ENCODE measurements at places on chromosomes 11 and 22. TPM values are rescaled to one million over a fixed set of nuclear protein-coding genes. Genes with fewer than 3 reads are reported as not detected.

CWC15 gene
- 55.5 TPM for total RNA-seq

P2RX6 gene
- 22.0 TPM for total RNA-seq

SAAL1 gene
- 19.6 TPM for total RNA-seq

TMEM121B gene
- 0.61 TPM for total RNA-seq

GRCh38 chr11:41486424-41486823 lies 27.0 kb upstream of the LRRC4C start:
- no peak for DNase-seq

DNA sequence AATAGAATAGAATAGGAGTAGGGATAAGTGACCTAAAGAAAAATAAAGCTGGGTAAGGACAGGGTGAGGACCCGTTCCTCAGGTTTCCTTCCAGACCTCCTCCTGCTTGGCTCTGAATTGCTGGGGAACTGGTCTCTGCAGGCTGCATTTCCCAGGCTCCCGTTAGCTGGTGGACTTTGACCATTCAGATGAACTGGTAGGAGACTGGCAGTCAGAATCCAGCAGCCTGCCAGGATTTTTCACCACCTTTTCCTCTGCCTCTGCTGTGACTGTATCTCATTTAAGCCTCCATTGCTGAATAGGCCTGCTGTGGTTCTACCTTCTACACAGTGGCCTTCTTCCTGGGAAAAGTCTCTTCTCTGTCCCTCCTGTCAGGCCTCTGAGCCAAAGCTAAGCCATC lies 24.6 kb upstream of the SMPD1 start:
- DNase-seq: no peak

GRCh38 chr11:64359712-64360445 lies 917 bp downstream of the RPS6KA4 start:
- DNase-seq: peak; percentile 29

- DNase-seq: no peak
Observed at GRCh38 chr11:16853859-16854258, 115.4 kb downstream of the C11orf58 start.

- no peak for DNase-seq
Observed at GRCh38 chr11:80621871-80622270, 1181.0 kb upstream of the TENM4 start.

DNA sequence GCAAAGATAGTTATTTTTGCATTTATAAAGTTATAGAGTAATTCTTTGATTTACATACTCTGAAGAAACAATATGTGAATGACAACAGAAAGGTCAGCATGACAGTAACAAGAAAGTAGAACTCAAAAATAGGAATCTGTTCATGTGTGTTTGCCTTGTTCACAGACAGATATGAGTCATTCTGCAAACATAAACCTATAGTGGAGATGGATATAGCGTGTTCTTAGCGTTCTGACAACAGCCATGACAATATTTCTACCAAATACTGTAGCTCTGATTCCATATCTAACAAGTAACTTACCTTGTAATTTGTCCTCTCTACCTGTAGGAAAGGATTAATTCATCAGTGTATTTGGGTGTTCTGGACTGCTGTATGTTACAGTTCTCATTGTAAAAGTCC lies 208.5 kb upstream of the MTMR2 start:
- no peak for DNase-seq

GRCh38 chr11:119316016-119316728 lies 758 bp downstream of the MCAM start:
- no peak for DNase-seq

- DNase-seq: peak; percentile 74
Observed at GRCh38 chr11:450809-451451, 851 bp downstream of the PTDSS2 start.

- peak; percentile 5 for DNase-seq
Observed at GRCh38 chr22:49400941-49401598, 426.6 kb downstream of the BRD1 start.

GRCh38 chr22:36036167-36036624 lies 7.6 kb upstream of the RBFOX2 start:
- DNase-seq: no peak

GRCh38 chr11:120091701-120092100 lies 46.2 kb downstream of the TRIM29 start:
- DNase-seq: no peak

DNA sequence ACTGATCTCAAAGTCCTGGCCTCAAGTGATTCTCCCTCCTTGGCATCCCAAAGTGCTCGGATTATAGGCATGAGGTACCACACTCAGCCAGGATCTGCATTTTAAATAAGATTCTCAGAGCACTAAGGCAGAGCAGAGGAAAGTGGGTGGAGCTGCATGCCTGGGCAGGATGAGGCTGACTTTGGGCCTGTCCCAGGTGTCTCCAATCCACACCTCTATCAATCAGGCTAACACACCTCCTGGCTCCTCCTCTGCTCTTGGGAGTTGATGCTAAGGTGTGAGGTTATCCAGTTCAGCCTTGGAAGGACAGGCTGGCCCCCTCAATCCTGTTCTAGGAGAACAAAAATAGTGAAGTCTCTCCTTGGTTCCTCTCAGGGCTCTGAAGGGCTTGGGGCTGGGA lies 30.2 kb upstream of the P2RY2 start:
- no peak for DNase-seq

GRCh38 chr11:87198266-87198881 lies 160.6 kb downstream of the TMEM135 start:
- no peak for DNase-seq

DNA sequence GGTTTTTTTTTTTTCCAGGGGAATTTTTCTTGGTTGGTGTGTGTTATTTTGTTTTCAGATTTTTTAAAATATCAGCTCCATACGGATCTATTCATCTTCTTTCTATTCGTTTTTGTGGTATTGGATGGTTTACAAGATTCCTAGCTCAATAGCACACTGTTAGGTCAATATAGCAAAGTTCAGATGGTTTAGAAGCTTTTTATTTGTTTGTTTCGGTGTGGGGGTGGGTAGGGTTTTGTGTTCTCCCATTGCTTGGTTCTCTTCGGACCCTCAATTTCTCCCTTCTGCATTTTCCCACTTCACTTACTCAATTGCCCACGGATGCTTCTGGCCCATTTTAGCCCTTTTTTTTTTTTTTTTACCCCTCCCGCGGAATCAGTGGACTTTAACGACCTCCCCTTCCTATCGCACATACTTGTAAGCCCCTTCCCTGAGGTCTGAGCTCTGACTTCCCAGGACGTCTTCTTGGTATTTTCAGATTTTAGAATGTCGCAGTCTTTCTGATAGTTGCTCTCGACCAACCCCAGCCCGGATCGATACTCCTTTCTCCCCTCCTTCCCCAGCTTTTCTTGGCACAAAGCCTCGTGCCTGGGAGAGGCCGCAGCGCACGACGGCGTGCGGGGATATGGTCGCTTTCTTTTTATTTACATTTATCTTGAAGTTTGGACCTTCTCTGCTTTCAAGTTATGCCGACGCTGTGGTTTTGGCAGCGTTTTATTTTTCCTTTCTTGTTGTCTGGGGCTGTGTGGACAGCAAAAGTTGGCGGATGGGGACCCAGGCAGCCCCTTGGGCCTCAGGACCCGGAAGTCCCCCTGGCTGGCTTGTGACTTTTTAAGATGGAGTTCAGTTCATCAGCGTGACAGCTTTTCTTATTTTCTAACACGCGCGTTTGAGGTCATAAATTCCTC lies 4.4 kb upstream of the SPDYC start:
- peak; percentile 59 for DNase-seq

GRCh38 chr11:7654195-7654705 lies 19.1 kb downstream of the CYB5R2 start:
- DNase-seq: no peak

DNA sequence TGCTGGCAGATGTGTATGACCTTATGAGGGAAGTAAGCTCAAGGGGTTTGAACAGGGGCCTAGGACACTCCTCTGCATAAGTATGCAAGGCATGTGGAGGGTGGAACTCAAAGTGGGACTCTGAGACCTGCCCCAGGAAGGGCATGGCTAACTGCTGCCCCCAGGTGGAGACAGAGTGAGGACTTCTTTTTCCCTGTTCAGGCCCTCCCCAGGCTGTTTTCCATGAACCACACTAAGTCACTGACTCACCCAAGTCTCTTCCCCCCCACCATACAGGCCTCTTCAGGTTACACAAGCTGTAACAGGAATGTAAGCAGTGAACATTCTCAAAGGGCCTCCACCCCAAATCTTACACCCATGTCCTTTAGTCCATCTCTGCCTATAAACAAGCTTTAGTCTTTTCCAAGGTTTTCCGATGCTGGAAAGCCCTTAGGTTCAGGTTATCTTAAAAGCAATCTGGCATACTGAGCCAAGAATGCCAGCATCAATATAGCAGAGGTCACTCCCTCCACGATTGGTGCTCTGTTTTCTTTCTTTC lies 13.1 kb downstream of the EEF1G start:
- no peak for DNase-seq

- no peak for DNase-seq
Observed at GRCh38 chr11:41113160-41113559, 346.3 kb downstream of the LRRC4C start.

GRCh38 chr11:43576803-43577521 lies 103.6 kb upstream of the HSD17B12 start:
- no peak for DNase-seq

DNA sequence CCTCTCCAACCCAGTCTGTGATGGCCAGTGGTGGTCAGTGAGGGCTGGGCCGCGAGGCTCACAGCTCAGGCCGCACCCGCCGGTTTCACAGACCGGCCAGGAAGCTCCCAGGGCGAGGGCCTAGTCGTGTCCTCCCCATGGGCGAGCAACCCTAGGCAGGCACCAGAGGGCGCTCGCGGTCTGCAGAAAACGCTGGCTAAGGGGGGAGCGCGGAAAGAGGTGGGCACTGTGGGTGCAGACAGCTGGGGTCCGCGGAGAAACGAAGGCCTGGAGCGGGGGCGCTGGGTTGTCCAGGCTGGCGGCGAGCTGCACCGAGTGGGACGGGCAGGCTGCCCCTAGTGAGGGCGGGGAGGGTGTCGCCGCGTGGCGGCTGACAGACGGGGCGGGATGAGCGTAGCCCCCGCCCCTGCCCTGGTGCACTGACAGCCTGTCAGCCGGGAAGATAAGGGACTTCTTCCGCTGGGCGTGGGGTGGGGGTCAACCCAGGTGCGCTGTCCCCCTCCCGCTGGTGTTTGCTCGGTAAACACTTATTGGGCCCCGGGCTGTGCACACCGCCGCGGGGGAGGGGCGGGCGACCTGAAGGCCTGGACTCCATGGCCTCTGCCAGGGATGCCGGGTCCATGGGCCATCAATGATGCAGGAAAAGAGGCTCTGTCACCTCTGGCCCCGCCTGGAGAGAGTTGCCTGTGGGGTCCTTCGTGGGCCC lies 7.5 kb downstream of the GP1BB start:
- DNase-seq: peak; percentile 95

GRCh38 chr22:49156662-49157285 lies 670.9 kb downstream of the BRD1 start:
- DNase-seq: no peak

- DNase-seq: no peak
Observed at GRCh38 chr11:128398517-128399250, 188.7 kb downstream of the ETS1 start.

DNA sequence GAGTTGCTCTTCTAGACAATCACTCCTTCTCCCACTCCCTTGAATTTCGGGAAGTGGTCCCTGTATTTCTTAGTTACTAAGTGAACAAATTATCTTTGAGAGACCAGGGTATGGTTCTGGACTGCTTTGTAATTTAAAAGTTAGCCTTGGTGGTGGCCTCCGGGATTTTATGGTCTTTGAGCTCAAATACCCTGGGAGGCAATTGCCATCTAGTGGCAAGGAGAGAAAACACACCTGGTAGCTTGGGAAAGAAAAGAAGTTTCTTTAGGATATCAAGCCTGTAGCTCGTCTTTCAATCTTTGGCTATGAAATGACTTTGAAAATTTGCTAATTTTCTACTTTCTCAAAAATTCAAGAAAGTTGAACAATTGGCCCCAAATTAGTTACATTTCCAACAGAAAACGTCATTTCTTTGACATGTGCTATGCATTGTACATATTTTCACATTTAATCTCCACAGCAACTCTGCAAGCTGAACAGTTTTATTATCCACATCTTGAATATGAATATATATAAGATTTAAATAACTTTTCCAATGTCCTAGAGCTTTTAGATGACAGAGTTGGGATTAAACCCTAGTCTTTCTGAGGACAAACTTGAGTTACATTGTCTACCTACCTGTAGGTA lies 39.1 kb downstream of the MMP27 start:
- DNase-seq: no peak

Measured in upper lobe of left lung (tissue), 6 donors.